ENCODE measurements at places on chromosomes 4 and X.
A peak's percentile ranks its signal among the peaks of the same experiment; 100 is the strongest.

DNA sequence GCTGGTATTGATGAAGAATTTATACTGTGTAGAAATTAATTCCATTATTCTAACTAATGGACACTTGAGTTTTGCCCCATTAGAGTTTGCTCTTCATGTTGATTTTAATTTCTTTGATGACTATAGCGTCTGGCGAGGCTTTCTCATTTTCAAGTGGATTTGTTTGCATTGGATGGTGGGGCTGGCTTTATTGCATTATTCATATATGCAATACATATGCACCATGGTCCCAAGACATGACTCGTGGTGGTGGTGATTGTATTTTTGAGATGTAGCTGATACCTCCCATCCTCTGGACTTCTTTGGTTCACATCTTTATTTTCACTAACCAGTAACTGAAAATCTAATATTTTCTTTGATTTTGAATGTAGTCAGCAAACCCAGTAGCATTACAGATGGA, 39.8 kb downstream of the PTTG2 start:
- DNase-seq = no peak

- peak; percentile 2 for DNase-seq
These were observed 19.8 kb upstream of the ZXDA start for GRCh38 chrX:57930051-57930450.

DNA sequence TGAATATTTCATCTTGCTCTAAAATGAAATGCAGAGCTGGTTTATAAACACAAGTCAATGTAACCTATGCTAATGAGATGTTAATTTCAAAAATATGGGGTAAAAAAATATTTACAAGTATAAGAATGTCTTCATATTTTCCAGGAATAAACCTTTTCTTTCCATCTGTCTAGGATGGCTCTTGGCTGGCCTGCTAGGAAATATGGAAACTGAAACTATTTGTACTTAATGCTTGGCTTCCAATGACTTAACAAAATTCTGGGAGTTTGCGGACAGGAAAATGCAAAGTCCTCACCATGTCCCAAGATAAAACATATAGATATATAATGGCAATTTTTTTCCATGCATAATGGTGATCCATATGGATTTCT, 168.1 kb downstream of the SCFD2 start:
- DNase-seq = no peak

DNA sequence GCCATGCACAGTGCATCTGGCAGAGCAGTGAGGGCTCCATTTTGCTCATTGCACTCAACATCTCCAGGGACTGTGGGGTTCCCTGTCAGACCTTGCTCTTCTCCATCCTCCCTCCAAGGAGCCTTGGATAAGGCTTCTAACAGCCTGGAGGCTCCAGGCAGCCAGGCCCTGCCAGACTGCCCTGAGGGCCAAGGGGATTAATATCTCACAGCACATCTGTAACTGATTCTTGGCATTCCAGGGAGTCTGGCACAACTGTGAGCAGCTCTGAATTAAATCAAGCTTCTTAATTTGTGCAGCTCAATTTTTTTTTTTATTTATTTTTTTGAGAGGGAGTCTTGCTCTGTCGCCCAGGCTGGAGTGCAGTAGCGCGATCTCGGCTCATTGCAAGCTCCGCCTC, 224.5 kb upstream of the PGRMC2 start:
- DNase-seq = no peak

DNA sequence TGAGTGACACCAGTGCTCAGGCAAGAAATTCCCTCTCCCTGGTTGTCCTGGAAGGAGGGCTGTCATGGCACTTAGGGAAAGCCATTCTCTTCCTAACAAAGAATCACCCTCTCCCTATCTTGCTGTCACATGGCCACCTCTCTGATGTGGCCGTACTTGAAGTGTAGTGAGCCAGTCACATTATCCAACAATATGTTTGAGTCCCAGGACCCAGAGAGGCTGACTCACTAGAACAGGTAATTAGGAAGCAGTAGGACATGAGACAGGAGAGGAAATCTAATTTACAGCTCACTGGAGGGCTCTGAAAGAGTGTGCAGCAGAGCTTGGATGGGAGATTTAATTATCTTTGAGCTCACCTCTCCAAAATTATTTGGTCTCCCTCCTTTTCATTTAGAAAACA, 299.1 kb downstream of the ARHGAP24 start:
- DNase-seq = no peak

GRCh38 chr4:174604198-174604597, 81.9 kb upstream of the HPGD start:
- no peak for DNase-seq

DNA sequence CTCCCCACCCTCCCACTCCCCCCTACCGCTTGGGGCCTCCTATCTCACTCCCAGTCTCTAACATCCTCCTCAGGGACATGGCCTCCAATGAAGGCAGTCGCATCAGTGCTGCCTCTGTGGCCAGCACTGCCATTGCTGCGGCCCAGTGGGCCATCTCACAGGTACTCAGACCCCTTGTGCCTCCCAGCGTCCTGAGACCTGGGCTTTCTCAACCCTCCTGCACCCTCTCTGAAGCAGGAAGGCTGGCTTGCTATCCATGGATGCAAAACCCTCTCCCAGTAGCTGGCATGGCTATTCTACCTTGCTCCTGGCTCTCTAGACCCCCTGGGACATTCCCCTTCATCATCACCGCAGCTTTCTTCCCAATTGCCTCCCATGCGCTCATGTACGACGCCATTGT, 13.3 kb upstream of the UBA1 start:
- DNase-seq = no peak

DNA sequence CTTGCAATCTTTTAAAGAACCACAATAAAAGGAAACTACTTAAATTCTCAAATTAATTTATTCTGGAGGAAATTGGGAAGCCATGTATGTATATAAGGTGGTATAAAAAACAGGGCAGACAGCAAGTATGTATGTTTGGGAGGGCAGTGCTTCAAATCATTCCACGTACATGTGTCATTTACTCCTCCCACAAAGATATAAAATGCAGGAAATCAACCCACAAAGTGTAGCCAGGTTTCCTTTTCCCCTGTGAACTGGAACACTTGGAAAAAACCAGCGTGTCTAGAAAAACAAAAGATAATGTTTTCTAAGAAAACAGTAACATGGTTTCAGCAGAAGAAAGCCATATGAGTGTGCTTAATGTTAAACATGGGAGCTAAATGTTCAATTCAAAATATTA, 156.7 kb upstream of the FAM47A start:
- peak; percentile 48 for DNase-seq

DNA sequence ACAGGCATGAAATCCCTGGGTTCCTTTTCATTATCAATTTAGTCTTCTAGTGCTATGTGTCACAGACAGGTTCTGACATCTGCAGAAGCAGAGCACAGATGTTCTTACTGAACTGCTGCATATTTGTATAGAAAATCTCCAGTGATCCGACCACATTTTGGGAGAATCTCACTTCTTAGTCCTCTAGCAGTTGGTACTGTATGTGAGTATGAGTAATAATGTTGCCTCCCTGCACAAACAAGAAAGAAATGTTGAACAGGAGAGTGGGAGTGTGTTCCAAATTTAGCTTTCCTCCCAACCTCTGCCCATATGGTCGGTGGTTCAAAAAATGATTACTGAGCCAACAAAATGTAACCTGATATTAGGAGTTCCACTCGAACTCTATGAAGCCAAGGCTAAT, 165.3 kb upstream of the GPC4 start:
- DNase-seq = no peak

- DNase-seq = peak; percentile 67
These were observed 96.5 kb upstream of the MAOA start for GRCh38 chrX:43559644-43560043.

DNA sequence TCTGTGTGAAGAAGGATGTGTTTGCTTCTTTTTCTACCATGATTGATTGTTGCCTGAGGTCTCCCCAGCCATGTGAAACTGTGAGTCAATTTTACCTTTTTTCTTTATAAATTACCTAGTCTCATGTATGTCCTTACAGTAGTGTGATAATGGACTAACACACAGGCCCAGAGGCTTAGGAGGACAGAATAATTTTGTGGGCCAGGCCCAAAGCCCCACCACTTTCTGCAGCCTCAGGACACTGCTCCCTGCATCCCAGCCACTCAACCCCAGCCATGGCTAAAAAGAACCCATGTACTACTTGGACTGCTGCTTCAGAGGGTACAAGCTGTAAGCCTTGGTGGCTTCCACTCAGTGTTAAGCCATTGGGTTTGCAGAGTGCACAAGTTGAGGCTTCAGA, 512.7 kb upstream of the CT83 start:
- DNase-seq = no peak

DNA sequence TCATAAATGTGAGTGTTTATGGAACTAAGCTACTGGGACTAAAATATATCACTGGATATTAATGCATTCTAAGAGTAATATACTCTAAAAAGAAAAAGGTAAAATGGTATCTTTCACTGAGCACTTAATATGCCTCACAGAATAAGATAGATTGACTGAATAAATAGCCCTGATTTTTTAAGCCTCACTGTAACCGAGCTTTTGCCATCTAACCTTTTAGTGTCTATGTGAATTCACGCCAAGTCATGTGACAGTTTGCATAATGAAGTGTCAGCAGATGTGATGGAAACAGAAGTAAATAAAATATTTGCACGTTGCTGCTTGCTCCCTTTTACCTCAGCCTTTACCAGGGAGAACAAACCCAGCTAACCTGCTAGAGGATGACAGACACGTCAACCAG, 119.7 kb upstream of the NWD2 start:
- no peak for DNase-seq

GRCh38 chr4:90165883-90166282, 38.7 kb downstream of the CCSER1 start:
- no peak for DNase-seq

GRCh38 chr4:184096561-184097240, 121.0 kb downstream of the ENPP6 start:
- no peak for DNase-seq

GRCh38 chr4:152927737-152928136, 8.4 kb upstream of the FHDC1 start:
- no peak for DNase-seq

GRCh38 chr4:85489273-85489981, 14.5 kb downstream of the ARHGAP24 start:
- DNase-seq = no peak

DNA sequence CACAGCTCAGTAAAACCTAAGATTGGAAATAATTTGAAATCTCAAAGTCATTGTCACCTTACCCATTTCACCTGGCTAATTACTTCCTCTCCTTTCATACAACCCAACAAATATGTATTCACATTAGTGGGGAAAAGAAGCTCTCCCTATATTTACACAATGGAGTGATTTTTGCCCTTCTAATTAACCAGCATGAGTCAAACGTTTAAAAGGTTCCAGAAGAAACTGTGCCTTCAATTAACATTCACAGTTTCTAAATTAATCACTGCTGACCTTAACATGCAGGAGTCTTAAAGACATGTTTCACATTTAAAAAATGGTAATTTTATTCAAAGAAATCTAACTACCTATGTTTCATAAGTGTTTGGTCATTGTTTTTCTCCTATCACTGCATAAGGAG, 254.6 kb downstream of the CBLL2 start:
- no peak for DNase-seq

GRCh38 chrX:21748235-21748634, 9.7 kb downstream of the SMPX start:
- no peak for DNase-seq

GRCh38 chr4:76377911-76378310, 43.0 kb downstream of the CCDC158 start:
- DNase-seq = peak; percentile 64

All from dermis blood vessel endothelial cell (primary cell).